ENCODE measurements at places on chromosomes 12 and 14. TPM values are rescaled to one million over a fixed set of nuclear protein-coding genes. Genes with fewer than 3 reads are reported as not detected.

- DNase-seq: no peak
Measured at GRCh38 chr14:38038986-38039385, 168.7 kb upstream of the SSTR1 start.

DNA sequence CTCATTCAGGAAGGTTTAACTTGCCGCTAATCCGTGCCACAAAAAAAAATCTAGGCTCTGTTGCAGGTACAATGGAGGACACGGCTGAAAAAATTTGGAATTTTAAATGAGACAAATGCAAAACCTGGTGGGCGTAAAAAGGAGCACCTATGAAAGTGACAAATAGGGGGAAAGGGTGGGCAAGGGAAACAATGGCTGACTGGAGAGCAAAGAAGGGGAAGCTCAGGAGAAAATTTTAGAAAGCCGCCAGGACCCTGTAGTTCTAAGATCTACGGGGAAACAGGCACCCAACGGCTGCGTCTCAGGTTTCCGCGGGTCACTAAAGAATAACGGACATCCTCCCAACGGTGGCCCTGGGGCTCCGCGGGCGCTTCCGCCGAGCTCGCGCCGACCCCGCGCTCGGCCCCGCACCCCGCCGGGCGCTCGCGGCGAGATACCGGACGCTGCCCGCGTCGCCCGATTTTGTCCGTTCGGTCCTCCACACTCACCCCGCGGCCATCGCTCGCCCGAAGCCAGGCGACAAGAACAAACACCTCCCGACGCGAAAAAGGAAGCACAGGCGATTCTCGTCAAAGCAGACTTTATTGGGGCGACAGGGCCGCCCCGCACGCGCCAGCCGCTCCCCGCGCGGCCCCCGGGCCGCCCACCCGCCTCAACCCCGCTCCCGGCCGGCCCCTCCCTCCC is 1.1 kb upstream of the YY1 start:
- DNase-seq: no peak

DNA sequence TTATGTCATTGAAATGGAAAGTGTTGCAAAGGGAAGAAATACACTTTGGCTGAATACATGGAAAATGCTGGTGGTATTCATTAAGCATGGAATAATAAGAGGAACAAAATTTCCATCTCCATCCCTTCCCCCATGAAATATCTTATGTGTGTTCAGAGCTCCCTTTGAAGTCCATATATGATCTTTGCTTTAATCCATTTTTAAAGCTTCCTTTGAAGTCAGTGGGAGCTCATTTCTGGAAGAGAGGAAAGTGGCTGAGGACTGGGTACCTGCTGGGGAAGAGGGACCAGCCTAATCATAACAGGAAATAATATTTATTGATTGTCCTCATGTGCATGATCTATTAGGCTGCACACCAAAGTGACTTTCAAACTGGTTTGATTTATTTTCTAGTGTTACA is 49.2 kb downstream of the AKAP6 start:
- no peak for DNase-seq

DNA sequence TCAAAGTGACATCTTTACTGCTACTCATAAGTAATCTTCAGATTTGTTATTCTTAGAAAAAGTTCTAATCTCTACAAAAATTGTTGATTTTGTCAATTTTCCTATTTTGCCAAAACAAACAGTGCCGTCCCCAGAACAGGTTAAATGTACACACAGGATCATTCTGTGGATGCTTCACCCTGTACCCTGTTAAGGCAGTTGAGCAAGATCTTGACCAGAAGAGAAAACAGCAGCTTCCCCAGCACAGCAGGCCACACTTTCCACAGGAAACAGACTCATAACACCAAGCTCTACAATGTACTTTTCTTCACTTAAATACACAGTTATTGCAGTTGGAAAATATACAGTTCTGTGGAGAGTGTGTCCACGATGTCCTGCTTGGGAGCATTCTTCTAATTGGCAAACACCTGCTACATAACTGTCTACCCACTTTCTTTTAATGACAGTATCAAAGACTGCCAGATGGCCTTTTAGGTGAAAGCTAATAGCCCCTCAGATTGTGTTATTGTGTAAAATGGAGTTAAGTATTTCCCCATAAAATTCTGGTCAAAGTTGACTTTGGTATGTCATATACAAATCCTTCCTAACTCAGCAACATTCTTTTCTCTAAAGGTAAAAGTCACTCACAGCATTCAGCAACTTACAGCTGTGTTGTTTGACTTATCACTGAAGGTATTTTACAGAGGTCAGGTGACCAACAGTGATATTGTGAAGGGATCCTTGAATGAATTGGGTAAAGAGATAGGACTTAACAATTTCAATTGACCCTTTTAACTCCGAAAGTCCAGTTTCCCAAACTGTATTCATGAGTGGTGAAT is 77.0 kb downstream of the SEC23A start:
- no peak for DNase-seq

GRCh38 chr12:39595928-39596327 is 23.7 kb downstream of the ABCD2 start:
- no peak for DNase-seq

DPPA3 gene
- total RNA-seq: not detected

DNA sequence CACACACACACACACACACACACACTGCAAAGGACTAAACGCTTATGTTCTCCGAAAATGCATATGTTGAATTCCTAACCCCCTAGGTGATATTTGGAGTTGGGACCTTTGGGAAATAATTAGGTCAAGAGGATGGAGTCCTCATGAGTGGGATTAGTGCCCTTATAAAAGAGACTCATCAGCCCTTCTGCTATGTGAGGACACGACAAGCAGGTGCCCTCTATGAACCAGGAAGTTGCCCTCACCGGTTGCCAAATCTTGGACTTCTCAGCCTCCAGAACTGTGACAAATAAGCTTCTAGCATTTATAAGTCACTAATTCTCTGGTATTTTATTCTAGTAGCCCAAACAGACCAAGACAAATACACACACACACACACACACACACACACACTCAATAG is 20.7 kb upstream of the TCP11L2 start:
- no peak for DNase-seq

All from Panc1 (cell line).